CD4-positive, alpha-beta T cell treated with Interleukin-6 at 100 ng/mL for 8 hours (primary cell): ENCODE measurements at places on chromosomes 12 and 14.

- peak; percentile 29 for DNase-seq
Measured at GRCh38 chr14:71399057-71399487, 491.8 kb downstream of the PCNX1 start.

- no peak for DNase-seq
Measured at GRCh38 chr14:105204206-105204930, 23.3 kb upstream of the NUDT14 start.

- peak; percentile 55 for DNase-seq
Measured at GRCh38 chr12:89040146-89040964, 311.9 kb downstream of the DUSP6 start.

DNA sequence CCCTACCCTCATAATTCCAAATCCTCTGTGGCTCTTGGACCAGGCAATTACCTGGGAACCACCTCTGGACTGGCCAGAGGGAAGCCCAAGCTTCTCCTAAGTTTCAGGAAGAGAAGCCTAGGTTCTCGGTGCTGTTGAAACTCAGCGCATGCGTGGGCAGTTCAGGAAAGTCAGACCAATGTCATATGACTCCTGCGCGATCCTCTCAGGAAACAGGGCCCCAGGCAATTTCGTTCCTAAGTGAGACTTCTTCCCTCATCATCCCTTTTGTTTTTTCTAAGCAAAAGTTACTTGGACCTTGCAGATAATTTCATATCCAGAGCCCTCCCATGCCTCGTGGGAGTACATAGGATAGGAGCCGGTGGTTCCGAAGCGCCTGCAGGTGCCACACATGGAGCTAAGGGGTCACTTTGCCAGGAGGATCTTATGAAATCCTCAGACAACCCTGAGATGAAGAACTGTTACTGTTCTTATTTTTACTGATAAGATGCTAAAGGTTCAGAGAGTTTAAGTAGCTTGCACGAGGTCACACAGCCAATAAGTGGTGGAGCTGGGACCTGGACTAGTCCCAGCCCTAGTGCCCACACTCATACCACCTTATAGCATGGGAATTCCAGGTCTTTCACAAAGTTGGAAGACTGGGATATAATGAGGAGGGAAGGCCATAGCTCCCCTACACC, 168.2 kb downstream of the ZFP36L1 start:
- no peak for DNase-seq

- DNase-seq, result peak; percentile 34
Measured at GRCh38 chr12:10235761-10236631, 23.3 kb downstream of the GABARAPL1 start.

DNA sequence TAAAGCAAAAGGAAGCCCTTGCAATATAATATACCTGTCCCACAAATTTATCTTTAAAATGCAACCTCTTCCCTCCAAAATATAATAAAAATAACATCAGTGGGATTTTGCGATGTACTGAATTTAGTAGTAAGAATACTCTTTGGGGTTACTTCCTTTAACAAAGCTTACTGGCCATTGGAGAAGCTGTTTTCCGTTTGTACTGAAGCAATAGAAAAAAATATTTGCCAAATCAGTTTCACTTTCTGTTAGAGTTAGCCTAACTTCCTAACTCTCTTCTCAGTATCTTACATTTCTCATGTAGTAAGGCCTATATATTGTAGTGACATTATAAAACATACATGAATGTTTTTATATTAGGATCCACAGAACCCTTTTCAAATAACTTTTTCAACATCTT, 3.7 kb downstream of the MAX start:
- DNase-seq, result peak; percentile 47

GRCh38 chr14:23043145-23043544, 1.1 kb downstream of the PSMB11 start:
- DNase-seq, result no peak

DNA sequence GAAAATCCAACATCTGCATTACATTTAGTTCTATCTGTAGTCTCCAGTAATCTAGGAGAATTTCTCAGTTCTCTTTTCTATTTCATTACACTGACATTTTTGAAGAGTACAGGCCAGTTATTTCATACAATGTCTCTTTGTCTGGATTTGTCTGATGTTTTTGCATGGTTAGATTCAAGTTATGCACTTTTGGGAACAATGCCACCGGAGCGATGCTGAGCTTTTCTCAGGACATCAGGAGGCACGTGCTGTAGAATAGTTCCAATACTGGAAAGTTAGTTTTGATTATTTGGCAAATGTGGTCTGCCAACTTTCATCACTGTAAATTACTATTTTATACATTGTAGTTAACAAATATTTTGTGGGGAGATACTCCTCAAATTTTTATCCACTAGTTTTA, 43.1 kb downstream of the ALDH1L2 start:
- DNase-seq, result no peak

- no peak for DNase-seq
Measured at GRCh38 chr12:113249546-113249945, 28.3 kb downstream of the TPCN1 start.

DNA sequence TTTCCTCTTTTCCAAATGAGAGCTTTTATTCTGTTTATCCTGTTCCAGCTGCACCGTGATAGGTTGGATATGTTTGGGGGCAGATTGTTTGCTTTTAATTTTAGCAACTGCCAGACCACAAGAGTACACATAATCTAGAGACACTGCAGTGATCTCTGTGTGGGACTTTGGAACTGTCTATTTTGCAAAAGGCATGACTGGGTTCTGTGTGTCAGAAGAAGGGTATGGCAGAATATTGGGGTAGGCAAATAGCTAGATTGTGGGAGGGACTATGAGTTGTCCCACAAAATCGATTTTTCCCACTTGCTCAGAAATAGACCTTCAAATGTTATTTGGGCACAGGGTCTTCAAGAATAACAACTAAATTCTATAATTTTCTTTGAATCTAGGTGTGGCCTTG, 275.9 kb upstream of the KITLG start:
- no peak for DNase-seq

GRCh38 chr12:4289231-4289878, 15.8 kb downstream of the CCND2 start:
- no peak for DNase-seq
